EL (cell line): ENCODE measurements at places on chromosomes 3 and 15.

DNA sequence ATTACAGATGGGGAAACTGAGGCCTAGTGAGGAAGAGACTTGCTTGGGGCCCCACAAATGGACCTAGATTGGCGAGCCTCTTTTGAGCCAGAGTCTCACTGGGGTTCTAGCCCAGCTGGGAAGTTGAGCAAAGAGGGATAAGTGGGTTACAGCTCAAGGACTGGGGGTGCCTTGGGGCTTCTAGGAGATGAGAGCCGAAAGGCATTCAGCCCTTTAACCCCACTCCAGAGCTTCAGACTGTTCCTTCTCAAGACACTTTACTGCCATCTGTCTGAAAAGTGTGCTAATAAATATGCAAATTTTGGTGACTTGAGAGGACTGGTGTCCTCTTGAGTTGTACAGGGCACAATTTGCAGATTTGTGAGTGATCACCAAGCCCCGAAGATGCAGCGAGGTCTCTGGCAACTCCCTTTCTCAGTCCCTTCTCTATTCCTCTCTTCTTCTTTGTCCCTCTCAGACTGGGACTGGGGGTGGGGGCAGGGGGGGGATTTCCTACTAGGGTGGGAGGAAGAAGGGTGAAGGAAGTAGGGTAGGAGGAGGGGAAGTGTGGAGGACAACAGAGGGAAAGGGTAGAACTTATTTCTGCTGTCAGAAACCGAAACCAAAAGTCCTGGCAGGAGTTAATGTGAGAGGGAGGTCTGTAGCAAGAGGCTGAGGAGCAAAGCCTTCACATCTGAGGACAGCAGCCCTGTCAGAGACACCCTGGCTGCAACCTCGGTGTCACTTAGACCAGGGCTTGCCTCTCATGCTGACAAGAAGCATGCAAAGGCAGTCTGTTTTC lies 16.2 kb upstream of the ANKDD1A start:
- DNase-seq: peak; percentile 63

DNA sequence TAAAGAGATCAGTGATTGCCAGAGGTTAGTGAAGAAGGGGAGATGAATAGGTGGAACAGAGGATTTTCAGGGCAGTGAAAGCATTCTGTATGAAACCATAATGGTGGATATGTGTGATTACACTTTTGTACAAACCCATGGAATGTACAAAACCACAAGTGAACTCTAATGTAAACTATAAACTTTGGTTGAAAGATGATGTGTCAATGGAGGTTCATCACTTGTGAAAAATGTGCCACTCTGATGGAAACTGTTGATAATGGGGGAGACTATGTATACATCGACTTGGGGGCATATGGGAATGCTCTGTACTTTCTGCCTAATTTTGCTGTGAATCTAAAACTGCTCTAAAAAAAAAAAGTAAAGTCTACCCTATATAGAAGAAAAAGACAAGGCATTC lies 68.7 kb upstream of the ARHGEF3 start:
- DNase-seq: peak; percentile 12

GRCh38 chr15:85383470-85384148 lies 3.2 kb downstream of the AKAP13 start:
- DNase-seq: no peak

DNA sequence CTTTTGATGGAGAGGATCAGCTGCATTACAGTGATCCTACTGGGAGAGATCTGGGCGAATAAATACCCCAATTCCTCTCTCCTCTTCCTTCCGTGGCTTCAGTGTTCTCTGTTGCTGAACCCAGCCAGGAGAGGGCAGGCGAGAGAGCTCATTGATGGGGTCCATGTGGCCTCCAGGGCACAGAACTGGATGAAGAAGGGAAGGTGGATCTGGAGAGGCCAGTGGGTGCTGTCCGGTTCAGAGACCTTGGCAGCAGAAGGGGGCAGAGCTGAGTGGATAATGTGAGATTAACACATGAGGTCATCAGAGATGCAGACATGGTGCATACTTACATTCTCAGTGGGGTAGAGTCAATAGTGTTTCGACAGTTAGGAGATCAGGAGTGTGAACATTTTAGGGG lies 193.6 kb downstream of the CLSTN2 start:
- DNase-seq: peak; percentile 4

DNA sequence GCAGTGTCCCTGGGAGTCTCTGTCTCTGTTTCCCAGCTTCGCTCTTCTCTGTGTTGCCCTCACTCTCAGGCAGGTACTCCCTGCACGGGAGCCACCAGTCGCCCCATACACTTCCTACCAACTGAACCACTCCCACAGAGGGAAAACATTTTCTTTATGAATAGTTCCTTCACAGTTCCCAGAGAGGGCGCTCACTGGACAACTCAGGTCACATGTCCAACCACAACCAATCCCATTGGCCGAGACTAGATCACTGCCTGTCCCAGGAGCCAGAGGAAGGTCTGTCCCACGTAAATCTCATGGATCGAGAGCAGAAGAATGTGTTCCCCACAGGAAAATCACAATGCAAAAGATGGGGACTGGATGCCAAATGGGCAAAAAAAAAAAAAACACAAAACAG lies 26.1 kb downstream of the GRK7 start:
- DNase-seq: no peak

- DNase-seq: peak; percentile 36
Measured at GRCh38 chr3:134640872-134641470, 9.9 kb downstream of the KY start.

- DNase-seq: no peak
Measured at GRCh38 chr15:85120351-85121113, 138.9 kb downstream of the PDE8A start.

DNA sequence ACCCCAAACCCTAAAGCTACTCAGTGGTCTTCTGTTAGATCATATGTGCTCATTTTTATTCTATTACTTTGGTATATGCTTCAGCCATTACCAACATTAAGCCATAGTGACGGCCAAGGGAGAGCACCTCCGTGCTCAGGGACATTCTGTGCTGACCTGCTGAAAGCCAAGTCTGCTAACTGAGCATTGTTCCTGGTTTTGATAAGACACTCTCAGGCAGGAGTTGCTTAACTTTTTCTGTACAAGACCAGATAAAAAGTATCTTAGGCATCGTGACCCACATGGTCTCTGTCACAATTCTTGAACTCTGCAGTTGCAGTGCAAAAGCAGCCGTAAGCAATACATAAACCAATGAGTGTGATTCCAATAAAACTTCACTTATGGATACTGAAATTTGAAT lies 100.6 kb downstream of the KLHL25 start:
- no peak for DNase-seq

GRCh38 chr3:117903226-117903625 lies 1131.4 kb downstream of the IGSF11 start:
- peak; percentile 91 for DNase-seq

DNA sequence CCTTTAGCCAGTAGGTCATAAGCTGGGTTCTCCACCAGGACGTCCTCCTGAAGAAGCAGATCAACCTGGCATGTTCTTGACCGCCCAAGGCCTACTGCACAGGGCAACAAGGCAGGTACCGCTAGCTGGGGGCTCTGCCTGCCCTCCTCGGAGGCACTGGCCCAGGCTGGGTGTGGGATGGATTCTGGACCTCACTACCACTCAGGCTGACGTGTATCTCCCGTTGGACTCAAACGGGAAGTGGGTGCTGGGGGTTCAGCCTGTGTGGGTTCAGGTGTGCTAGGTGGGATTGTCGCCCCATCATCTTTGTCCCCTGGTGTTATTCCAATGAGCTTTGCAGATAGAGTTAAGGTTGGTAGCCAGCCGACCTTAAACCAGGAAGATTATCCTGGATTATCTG lies 95.0 kb upstream of the SNRPA1 start:
- no peak for DNase-seq
